Left colon (tissue), 2 donors: ENCODE measurements at places on chromosomes 2 and 18. TPM values are rescaled to one million over a fixed set of nuclear protein-coding genes. Genes with fewer than 3 reads are reported as not detected.

MFSD2B gene
- 0.09 TPM for total RNA-seq

DNA sequence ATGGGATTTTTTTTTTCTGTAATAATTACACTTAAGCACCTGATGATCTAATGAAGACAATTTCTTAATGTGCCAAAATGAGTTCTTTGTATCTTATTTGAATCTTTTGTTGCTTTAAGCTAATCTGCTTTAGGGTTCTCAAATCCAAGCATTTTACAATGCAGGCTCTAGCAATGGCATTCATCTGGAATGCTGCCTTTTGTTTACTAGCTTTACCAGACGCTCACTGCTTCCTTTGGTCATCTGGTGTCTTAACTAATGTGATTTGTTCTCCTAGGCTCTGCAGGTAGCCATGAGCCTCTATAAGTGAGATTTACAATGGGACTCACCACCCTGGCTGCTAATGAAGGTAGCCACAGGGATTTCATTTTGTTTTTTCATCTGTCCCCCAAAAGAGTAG lies 100.3 kb downstream of the GREB1L start:
- no peak for DNase-seq

DNA sequence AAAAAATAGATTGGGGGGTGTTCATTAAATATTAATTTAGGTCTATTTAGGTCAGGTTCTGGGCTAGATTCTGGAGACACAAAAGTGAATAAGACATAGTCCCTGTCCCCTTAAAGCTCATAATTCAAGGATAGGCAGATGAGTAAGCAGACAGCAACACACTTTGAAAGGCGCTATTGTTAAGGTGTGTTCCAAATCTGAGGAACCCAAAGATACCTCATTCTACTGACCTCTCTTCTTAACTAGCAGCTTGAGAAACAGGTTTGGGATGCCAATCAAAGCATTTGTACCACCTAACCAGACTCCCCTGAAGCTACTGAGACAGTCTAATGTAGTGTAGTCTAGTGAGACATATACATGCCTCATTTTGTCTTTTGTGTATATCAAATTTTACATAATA lies 34.8 kb downstream of the SEMA4F start:
- no peak for DNase-seq

DNA sequence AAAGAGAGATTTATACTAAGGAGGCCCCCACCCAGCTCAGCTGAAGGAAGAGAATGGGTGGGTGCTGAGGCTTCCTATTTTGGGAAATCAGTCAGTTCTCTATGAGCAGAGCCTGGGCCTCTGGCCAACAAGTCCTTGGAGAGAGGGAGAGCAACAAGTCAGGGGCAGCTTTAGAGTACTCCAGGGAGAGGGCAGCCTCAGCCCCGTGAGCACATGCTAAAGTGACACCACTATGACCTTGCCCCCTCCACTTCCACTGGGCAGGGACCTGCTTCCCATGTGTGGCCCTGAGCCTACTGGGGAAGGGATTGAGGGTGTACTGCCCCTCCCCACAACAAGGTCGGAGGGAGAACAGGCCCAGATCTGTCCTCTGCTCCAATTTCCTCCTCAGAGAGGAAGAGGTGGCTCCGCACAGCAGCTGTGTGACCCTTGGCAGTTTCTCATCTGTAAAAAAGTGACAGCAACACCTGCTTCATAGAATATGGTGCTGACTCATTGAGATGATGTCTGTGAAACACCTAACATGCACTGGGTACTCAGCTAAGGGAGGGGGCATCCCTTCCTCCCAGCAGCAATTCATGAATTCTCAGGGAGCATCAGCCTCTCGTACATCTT lies 72.9 kb downstream of the CLHC1 start:
- no peak for DNase-seq

SMAD7 gene
- 36.4 TPM for total RNA-seq

- peak; percentile 65 for DNase-seq
Measured at GRCh38 chr2:229407170-229407569, 136.1 kb upstream of the PID1 start.

GRCh38 chr18:35134190-35134730 lies 93.0 kb downstream of the MAPRE2 start:
- no peak for DNase-seq

NETO1 gene
- total RNA-seq = not detected

DNA sequence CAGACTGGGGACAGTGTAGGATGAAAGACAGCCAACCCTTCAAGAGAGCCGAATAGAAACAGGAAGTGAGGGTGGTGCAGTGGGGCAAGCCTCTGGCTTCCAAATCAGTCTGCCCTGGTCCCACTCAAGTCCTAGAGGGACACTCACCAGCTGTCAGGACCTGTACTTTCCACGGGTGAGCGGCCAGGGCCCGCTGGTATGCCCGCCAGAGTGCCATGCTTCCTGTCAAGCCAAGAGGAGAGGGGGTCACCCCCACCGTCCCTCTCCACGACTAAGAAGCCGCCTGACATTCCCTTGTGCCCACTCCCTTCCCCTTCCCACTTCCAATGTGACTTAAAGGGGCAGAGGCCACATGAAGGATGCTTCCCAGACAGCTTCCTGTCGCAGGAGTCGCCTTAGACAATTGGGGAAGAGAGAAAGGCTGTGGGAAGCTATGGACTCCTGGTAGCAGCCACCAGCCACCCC lies 564 bp downstream of the MPV17 start:
- DNase-seq = no peak

GRCh38 chr2:174395969-174396630 lies 570 bp downstream of the SCRN3 start:
- peak; percentile 17 for DNase-seq

DNA sequence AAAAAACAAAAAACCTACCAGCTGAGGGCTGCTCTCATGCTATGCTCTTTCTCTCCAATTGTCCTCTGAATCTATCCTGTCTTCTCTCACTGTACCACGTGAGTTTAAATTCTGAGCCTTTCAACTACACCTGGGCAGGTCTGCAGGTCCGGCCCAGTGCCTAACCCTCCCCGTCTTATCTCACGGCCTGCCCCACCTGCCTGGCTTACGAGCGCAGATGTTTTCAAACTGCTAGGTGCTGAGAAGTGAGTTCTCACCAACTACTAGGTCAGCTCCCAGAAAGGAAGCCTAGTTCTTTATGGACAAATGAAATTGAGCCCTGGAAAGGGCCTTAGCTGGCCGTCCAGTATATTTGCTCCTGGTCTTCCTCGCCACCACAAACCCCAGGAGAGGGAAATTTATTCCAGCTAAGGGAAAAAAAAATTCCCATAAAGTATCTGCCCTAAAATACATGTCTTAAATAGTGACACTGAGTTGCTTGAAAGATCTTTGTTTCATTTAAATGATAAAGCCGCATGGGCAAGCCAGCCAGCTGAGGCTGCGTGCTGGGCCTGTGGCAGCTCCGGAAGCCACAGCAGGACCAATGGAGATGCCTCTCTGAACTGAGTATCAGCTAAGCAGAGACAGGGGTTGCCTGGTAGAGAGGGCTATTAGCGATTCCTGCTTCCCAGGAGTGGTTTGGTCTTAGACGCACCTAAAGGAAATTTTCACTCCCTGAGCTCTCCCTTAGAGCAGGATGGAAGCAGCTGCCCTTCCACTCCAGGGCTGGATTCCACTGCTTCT lies 92.5 kb upstream of the NCK2 start:
- peak; percentile 60 for DNase-seq
